Cardiac septum (tissue), 1 donor: ENCODE measurements at places on chromosomes 13 and 19.

DNA sequence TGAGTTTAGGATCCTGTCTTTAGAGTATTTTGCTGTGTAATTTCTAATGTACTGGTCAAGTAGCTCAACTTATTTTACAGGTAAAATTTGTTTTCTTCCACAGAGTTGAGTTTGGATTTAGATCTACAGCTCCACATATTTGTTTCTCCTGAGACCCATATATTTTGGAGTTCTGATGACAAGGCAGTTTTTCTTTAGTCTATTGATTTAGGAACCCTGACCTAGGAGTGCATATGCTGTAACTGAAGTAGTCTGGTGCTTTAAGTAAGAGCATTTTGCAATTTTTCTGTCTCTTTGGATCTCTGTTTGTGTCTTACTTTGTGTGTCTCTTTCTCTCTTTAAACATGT lies 19.5 kb upstream of the SPRY2 start:
- no peak for DNase-seq

GRCh38 chr19:35212241-35212640 lies 16.3 kb downstream of the FAM187B start:
- no peak for DNase-seq

GRCh38 chr13:106562301-106562700 lies 5.6 kb downstream of the ARGLU1 start:
- DNase-seq = no peak

- peak; percentile 85 for DNase-seq
These were observed 14.2 kb upstream of the LATS2 start for GRCh38 chr13:21075379-21076249.

- no peak for DNase-seq
These were observed 260.8 kb downstream of the DNAJC15 start for GRCh38 chr13:43284162-43284561.

DNA sequence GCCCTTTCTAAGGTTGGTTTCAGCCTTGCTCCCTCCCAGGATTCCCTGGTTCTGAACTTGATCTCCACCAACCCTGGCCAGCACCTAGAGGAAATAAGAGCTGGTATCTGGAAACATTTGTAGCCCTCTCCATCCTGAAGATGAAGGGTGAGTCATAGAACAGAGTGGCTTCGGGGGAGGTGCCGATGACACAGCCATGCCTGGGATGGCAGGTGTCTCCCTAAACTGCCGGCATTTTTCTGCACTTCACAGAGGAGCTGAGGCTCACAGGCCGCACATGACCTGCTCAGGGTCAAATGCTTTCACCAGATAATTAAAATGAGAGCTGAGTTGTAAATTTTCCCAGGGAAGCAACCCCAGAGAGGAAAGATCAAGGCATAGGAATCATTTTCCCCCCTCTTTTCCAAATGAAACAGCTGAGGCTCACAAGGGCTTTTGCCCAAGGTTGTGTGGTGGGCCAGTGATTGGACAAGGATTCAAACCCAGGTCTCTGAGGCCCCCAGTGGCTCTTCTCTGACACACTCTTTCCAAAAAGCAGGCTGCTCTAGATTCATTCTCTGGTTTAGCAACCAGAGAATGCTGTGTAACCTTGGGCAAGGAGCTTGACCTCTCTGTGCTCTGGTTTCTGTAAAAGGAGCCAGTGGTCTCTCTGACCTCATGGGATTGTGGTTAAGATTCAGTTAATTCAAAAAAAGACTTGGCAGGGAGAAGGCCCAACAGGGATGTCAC lies 1.2 kb upstream of the SLC25A42 start:
- no peak for DNase-seq

GRCh38 chr19:52662631-52663030 lies 24.5 kb upstream of the ZNF83 start:
- no peak for DNase-seq

DNA sequence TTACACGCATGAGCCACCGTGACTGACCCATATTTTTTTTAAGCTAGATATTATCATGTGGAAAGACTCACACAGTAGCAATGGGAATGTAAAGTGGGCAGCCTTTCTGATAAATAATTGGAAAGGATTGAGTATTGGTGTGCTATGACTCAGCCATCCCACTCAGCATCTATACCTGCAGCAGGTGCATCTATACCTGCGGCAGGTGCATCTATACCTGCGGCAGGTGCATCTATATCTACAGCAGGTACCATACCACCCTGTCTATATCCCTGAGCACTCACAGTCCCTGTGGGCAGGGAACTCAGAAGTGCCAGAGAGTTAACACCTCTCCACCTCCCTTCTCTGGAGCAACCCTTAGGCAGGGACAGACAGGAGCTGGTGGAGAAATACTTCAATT lies 5.2 kb upstream of the LRRC8E start:
- no peak for DNase-seq

DNA sequence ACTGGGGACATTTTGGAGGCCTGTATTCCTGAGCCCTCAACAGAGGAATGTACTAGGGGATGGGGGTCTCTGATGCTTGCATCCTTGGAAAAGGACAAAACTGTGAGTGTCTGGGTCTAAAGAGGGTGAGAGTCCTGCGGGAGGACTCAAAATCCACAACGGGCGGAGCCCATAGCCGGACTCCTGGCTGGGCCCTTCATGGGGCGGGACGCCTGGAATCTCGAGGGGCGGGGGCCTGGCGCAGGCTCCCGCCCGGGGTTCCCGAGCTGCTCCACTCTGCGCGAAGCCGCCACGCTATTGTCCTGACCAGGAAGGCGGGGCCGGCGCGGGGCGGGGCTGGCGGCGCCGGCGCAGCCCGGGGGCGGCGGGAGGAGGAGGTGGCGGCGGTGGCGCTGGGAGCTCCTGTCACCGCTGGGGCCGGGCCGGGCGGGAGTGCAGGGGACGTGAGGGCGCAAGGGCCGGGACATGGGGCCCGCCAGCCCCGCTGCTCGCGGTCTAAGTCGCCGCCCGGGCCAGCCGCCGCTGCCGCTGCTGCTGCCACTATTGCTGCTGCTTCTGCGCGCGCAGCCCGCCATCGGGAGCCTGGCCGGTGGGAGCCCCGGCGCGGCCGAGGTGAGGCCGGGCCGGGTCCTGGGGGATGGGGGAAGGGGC lies at the start of gene APLP1:
Gene APLP1, plus strand, starts transcription at position 403 of the 651 bp plus-strand sequence. Its CDS starts 63 bp downstream, at position 466.
- DNase-seq = peak; percentile 86

DNA sequence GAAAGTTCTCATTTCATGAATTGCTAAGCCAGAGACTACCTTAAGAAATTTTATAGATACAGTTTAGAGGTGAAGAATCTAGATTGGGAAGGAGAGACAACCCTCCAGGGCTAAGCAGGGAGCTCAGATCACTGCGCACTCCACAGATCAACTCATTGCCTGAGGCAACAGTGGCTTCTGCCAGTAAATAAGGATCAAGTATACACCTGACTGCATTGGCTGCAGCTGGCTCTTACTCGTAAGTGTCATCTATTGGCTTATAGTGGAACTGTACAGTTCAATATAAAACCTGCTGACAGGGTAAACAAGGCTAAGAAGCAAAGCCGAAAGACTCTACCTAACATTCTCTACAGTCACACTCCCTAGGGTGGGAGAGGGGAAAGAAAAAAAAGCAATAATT lies 18.0 kb upstream of the C1QTNF9B start:
- DNase-seq = no peak

- DNase-seq = no peak
These were observed 211.5 kb downstream of the URI1 start for GRCh38 chr19:30153326-30154210.

DNA sequence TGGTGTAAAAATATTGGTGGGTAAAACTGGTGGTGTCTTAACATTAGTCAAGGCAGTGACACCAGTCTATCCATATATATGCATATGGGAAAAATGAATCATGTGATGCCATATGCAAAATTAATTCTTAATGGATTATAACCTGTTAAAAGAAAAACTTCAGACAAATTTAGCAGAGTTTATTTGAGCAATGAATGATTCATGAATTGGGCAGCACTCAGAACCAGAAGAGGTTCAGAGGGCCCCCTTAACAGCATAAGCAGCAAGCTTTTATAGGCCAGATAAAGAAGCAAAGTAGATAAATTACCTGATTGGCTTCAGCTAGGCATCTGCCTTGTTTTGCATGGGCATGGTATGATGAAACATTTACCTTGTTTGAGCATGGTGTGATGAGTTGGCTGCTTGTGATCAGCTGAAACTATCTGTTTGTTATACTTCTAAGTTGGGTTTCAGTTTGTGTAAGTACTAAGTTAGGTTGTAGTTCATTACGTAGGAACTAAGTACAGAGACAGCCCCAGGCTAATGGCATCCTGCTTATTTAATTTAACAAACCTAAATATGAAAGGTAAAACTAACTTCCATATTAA lies 66.6 kb downstream of the DNAJC15 start:
- DNase-seq = no peak

- DNase-seq = no peak
These were observed 16.0 kb downstream of the SPATA13 start for GRCh38 chr13:24176351-24177101.

- DNase-seq = no peak
These were observed 19.5 kb upstream of the MAB21L1 start for GRCh38 chr13:35496006-35496405.

GRCh38 chr19:14381689-14382474 lies 638 bp downstream of the ADGRE5 start:
- peak; percentile 88 for DNase-seq

DNA sequence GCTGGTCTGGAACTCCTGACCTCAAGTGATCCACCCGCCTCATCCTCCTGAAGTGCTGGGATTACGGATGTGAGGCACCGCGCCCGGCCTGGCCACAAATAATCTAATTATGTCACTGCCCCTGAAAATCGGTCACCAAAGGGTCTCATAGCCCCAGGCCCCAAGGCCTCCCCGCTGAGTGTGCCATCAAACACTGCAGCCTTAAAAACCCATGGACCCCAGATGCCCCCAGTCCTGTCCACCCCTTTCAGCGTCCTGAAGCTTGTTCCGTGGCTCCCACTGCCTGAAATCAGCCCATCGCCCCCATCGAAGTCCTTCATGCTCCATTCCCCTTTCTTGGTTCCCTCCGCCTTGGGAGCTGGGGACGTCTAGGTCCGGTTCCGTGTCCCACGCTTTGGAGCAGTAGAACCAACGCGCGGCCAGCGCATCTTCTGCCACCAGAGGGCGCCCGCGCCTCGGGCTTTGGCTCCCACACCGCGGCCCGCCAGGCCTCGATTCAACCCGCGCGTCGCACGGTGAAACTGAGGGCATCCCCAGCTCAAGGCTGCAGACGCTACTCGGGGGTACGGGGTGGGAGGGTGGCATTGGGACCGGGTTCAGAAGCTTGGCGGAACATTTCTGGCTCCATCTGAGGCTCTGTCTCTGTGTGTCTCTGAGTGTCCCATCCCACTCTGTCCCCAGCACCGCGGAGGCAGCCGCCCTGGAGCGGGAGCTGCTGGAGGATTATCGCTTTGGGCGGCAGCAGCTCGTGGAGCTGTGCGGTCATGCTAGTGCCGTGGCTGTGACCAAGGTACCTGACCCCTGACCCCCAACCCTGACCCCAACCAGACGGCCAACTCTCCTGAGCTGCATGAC lies 3.5 kb downstream of the YJEFN3 start:
- DNase-seq = peak; percentile 94

DNA sequence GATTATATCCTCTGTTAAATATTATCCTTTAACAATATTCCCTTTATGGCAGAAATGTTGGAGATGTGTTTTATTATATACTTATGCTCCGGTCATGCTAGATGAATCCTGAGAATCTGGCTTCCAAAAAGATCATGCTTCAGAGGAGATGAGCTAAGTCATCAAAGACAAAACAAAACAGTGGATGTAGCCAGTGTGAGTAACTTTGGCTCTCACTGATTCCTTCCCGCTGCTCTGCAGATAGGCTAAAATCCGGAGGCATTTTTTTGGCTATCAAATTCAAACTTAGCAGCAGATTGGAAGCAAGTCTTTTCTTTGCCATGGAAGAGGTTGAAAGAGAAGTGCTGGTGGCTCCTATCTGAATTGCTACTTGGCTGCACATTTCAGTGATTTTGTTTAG lies 295.9 kb downstream of the GPC6 start:
- DNase-seq = no peak

DNA sequence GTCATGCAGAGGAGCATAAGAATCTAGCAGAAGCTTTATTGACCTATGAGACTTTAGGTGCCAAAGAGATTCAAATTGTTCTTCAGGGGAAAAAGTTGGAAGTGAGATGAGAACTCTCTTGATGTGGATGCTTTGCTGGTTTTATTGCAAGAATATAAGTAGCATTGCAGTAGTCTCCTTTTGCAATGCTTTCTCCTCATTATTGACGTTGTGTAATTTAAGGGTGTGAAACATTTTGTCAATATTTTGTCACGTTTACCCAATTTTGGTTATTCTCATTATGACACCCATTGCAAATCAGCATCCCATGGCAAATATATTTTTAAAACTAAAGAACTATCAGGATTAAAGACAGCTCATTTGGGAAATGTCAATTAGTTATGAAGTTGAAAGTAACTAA lies 11.9 kb upstream of the LILRB5 start:
- DNase-seq = no peak

DNA sequence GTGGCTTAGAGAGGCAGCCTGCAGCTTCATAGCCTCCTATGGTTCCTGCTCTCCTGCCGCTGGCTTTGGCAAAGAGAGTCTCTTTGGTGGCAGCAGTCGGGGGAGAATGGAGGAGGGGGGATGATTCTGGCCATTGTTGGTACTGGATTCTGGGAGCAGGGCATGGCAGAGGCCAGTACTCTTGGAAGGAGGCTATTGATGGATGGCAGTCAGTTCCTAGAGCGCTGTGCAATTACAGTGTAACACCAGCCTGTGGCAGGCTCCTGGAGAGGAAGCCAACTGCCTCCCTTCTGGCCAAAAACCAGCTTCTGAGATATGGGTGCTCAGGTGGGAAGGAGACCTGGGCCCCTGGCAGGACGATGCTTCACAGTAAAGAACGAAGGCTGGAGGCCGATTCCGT lies 47.9 kb upstream of the TMTC4 start:
- DNase-seq = no peak

- no peak for DNase-seq
These were observed 25.3 kb downstream of the SLC7A1 start for GRCh38 chr13:29570051-29570654.

DNA sequence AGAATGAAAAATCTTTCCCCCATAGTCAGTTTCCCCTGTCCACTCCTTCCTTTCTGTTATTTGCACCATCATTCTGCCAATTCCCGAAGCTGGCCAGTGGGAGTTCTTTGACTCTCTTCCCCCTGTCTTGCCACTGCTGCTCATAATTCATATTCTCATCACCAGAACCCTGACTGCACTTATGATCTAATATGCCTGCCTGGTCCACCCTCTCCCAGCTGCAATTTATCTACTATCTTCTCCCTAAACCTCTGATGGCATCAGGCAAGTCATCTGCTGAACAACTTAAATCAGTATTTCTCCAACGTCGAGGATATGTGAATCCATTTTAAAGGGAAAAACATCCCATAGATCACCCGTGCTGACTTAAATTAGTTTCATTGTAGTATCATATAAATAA lies 458.0 kb upstream of the GPC6 start:
- DNase-seq = no peak
